ENCODE measurements at places on chromosomes 12 and 14.

GRCh38 chr12:109770861-109771670, 57.4 kb downstream of the FAM222A start:
- no peak for DNase-seq

DNA sequence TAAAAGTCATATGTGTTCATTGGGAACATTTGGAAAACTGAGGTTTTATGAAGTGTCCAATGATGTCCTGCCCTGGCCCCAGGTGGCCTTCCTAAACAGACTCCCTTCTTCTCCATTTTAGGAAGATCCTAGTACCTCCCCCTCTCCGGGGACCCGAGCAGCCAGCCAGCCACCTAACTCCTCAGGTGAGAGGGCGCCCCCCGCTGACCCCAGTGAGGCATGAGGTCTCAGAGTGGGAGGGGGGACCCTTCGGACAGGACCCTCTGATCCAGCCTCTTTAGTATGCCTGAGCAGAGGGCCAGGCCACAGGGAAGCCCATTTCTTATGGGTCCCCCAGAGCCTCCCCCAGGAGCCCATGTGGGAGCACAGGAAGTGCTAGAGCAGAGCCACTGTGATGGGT, 23.7 kb downstream of the DEGS2 start:
- no peak for DNase-seq

DNA sequence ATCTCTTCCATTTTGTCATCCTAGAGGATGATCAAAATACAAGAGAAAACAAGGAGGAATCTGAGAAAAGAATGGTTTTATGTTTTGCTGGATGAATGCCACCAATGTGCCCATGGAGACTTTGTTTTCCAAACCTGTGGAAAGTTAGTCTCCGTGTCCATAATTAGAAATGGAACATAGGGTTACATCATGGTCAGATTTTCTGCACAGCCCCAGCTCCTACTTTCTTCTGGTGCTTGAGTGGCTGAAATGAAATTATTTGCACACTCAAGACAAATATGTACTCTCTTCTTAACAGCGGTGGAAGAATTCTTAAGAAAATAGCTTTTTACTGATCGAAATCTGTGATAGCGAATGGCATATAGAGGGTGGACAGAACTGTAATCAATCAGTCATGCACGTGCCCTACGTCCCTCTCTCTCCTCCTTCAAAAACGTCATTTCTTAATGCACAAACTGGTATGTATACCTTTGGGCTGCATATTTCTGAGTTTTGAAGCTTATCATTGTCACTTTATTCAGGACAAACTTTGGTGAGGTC, 825.2 kb downstream of the AACS start:
- no peak for DNase-seq

DNA sequence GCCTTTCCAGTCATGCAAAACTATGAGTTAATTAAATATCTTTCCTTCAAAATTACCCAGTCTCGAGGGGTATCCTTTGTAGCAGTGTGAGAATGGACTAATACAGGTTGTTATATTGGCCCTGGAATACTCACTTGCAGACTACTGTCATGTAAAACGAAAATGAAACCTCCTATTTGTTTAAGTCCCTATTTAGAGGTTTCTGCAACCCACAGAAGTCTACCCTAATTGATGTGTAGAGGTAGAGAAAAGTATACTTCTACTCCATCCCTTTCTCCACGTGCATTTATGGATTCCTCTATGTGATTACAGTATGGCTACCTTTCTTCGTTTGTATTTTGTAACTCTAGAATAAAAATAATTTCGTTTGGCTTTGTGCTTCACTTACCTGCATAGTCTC, 371.1 kb downstream of the FSCB start:
- no peak for DNase-seq

DNA sequence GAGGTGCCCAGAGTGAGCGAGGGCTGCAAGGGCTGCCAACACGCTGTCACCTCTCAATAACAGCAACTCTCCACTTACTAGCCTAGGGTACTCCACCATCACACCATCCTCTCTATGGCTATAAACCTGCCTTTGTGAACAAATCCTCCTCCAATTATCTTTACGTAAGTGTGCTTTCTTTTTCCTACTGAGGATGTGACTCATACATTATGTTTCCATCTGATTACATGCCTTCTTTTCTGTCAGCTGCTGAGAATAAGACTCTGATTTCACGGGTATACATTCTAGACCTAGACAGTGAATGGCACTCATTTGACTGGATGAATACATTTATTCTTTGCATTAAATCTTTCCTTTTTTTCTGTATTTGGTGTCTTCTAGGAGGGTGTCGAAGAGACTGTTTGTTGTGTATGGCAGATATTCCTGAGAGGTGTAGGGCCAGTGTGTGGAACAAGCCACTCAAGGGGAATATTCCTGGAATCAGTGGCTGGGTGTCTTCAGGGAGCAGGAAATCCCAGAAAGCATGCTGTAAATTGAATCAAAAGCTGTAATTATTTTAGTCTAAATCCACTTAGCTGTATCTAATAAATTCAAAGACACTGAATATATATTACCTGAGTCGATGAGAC, 327.3 kb upstream of the TMTC1 start:
- no peak for DNase-seq

GRCh38 chr14:21227150-21227549, 42.1 kb downstream of the HNRNPC start:
- no peak for DNase-seq

DNA sequence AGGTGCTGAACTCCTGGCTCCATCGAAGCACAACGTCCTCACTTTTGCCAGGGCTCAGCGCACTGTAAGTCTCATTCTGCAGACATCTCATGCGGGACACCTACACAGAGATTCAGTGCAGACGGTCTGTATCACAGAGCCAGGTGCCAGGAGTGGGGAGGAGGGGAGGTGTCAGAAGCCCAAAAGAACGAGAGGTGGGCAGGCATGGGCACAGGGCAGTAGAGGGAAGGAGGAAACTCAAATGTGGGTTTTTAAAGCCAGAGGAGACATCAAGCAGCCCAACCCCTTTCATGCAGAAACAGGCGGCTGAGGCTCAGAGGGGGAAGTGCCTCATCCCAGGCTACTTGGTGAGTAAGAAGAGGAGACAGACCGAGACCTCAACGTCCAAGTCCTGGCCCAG, 2.5 kb upstream of the LPAR5 start:
- DNase-seq: no peak

Data from stimulated activated CD8-positive, alpha-beta memory T cell treated with anti-CD3 and anti-CD28 coated beads, Interleukin-7, amount 100 ng/mL, for 4 hours (primary cell).